ENCODE measurements at places on chromosomes 2 and 18.

GRCh38 chr2:127356531-127356930, 31.2 kb downstream of the MAP3K2 start:
- no peak for DNase-seq

GRCh38 chr2:105328281-105329196, 996 bp downstream of the TGFBRAP1 start:
- DNase-seq: no peak

DNA sequence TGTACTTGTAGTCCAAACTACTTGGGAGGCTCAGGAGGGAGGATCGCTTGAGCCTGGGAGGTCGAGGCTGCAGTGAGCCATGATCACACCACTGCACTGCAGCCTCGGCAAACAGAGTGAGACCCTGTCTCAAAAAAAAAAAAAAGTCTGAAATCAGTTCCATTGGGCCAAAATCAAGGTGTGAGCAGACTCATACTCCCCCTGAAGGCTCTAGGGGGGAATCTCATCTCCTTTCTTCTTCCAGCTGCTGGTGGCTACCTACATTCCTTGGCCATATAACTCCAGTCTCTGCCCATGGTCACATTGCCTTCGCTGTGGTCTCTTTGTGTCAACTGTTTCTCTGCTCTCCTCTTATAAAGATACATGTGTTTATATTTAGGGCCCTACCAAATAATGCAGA, 234.0 kb downstream of the LRRTM1 start:
- no peak for DNase-seq

DNA sequence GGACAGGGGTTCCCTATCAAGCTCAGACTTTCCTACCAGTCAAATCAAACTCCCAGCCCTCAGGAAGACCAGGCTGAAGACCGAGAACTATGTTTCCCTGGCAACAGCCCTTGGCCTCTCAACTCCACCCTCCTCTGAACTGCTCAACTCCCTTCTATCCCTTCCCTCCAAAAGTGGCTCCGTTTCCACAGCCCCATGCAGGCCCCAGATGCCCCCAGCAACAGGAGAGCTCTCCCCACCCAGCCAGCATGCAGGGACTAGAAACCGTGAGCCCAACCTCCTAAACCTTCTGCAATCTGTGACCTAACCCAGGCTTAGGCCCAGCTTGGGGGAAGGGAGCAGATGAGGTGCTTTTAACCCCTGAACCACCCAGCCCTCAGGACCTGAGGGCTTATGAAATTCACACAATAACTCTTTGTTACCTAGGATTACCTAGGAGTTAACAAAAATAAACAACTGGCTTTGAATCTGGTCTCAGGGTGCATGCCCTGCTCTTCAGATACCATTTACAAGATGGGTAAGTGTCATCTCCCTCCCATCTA, 87.2 kb downstream of the BCL11A start:
- DNase-seq: no peak

DNA sequence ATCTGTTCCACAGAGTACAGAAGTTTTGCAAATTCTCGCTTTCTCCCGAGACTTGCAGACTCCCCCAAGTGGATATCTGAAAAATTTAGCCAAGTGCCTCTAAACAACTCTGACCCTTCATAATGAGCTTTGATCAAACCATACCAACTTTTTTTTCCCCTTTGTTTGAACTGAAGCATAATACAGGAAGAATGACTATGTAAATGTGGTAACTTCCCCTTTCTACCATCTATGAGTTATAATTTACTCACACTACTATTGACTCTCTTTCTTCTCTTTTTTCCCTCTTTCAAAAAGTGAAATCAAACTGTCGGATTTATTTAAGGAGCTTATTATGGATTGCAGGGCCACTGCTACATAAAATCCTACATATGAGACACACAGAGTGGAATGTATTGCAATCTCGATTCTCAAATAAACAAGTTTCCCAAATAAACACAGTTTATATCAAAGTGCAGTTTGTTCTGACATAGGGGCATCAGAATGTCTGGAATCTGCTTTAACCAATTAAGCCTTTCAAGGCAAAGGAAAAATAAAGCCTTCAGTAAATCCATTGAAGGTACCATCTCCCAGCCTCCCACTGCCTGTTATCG, 1.4 kb upstream of the ZNF804A start:
- DNase-seq: no peak

GRCh38 chr2:153464395-153464794, 14.2 kb downstream of the RPRM start:
- DNase-seq: no peak

DNA sequence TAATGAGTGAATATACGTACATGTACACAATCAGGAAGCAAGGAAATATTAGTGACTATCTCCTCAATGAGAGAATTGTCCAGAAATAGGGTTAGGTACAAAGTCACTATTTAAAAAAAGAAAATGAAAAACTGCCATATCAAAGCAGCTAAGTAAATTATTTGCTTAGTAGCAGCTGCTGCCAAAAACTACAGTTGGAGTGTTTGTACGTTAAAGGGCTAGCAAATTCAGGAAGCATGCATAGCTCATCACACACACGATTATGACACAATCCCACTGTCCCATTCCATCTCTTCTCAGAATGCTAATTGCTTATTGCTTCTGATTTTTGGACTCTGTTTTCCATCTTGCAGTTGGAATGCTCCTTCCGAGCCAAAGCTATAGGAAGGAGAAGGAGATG, 2012.5 kb upstream of the LRRTM1 start:
- no peak for DNase-seq

GRCh38 chr2:241801611-241802420, 7.2 kb upstream of the NEU4 start:
- no peak for DNase-seq

DNA sequence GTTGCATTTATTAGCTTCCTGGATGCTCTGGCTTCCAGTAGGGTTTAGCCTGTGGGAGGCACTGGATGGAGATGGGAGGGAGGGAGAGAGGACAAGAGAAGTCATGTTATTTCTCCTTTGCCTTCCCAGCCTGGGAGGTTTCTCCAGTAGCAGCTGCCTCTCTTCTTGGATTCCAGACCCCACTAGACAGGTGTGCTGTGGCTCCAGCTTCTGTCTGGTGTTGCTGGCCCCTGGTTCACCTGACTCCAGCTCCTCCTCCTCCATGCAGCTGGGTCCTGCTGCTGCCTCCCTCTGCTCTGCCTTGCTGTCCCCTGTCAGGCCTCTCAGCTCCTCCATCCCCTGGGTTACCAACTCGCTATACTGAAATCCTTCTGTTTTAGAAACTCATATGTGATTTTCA, 188.9 kb upstream of the TNP1 start:
- no peak for DNase-seq

- no peak for DNase-seq
Observed at GRCh38 chr18:6239716-6240115, 175.0 kb downstream of the L3MBTL4 start.

GRCh38 chr18:23824240-23824639, 135.0 kb downstream of the LAMA3 start:
- no peak for DNase-seq

GRCh38 chr18:30512872-30513271, 529.7 kb downstream of the DSC3 start:
- no peak for DNase-seq

DNA sequence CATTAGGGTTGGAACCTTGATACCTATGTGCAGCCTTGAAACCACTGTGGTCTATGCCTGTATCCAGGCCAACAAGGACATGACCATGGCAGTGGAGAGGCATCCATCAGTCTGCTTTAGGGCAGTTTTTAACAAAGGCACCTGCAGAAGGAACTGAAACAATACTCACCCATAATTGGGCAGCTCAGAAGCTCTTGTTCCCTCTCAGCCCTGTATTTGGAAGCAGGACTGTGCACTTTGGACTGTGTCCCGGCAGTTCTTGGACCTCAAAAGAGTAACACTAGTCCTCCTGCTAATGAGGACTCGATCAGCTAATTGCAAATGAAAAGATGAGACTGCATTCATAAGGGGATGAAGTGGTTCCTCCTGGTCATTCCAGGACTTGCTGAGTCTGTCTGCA, 500.2 kb upstream of the TNP1 start:
- DNase-seq: no peak

GRCh38 chr2:68516051-68516955, 48.9 kb downstream of the APLF start:
- DNase-seq: no peak

- DNase-seq: no peak
Observed at GRCh38 chr18:29596959-29597358, 1420.0 kb upstream of the CDH2 start.
